ENCODE measurements at places on chromosomes 7 and 10.

DNA sequence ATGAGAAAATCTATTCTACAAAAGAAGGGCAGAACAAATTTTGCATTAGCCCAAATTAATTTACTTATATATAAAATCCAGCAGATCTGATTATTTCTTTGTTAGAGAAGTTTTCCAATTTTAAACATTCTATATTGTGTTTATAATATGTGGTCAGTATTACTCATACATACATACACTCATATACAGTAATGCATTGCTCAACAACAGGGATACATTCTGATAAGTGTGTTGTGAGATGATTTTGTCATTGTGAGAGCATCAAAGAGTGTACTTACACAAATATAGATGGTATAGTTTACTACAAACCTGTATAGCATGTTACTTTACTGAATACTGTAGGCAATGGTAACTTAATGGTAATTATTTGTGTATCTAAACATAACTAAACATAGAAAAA lies 239.6 kb upstream of the ETV1 start:
- DNase-seq: no peak

DNA sequence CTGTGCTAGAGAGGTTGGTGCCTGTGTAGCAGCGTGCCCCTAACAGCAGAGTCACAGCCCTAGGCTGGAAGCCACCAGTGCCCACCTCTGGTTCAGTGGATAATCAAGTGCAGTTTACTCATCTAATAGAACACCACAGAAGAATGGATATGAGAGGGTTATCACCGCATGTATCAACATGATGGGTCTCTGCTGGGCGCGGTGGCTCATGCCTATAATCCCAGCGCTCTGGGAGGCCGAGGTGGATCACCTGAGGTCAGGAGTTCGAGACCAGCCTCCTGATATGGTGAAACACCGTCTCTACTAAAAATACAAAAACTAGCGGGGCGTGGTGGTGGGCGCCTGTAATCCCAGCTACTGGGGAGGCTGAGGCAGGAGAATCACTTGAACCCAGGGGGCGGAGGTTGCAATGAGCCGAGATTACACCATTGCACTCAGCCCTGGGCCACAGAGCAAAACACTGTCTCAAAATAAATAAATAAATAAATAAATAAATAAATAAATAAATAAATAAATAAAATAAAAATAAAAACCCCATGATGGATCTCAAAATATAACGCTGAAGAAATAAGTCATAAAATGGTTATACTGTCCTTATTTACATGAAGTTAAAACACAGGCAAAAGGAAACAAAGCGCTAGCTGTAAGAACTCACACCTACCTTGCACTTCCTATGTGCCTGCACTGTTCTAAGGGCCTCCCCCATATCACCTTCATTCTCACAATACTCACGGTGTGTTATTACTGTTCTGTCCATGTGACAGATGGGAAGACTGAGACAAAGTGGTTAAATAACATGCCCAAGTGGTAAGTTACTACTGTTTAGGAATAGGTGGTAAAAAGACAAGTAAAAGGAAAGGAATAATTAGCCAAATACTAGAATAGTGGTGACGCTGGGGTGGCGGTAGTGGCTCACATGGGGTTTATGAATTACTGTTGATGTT lies 70.9 kb downstream of the AMZ1 start:
- DNase-seq: no peak

- DNase-seq: no peak
Measured at GRCh38 chr10:77285529-77286182, 352.0 kb downstream of the KCNMA1 start.

- no peak for DNase-seq
Measured at GRCh38 chr10:72315054-72315453, 39.7 kb downstream of the DNAJB12 start.

Data from stimulated activated CD8-positive, alpha-beta memory T cell treated with anti-CD3 and anti-CD28 coated beads, Interleukin-2, amount 100 ng/mL, for 1 hour (primary cell).